ENCODE measurements at places on chromosomes 16 and 17. TPM values are rescaled to one million over a fixed set of nuclear protein-coding genes. Genes with fewer than 3 reads are reported as not detected.

The ESRP2 gene
- 7.1 TPM for polyA plus RNA-seq

The TOX3 gene
- polyA plus RNA-seq = 1.5 TPM

The CCL11 gene
- polyA plus RNA-seq = 0.24 TPM

The SLC6A4 gene
- polyA plus RNA-seq = 3.8 TPM

The MYOCD gene
- 0.83 TPM for polyA plus RNA-seq

The C16orf86 gene
- polyA plus RNA-seq = 1.8 TPM

The SLC25A19 gene
- 6.2 TPM for polyA plus RNA-seq

- no peak for DNase-seq
Measured at GRCh38 chr17:44604116-44604761, 47.0 kb downstream of the FZD2 start.

DNA sequence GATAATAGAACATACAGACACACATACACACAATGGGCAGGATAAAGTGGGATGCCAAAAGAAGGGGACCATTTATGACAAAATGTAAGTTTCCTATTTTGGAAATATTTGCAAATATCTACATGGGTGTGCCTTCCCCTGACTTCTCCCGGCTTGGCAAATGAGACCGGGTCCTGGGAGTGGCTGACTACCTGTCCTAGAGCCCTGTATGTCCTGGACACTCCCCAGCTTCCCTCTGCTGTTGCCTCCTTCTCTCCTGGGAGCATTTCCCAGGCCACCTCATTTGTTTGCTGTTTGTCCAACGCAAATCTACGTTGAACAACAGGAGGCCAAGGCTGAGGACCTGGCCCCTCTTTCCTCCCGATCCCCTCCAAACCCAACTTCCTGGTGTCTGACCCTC, 16.9 kb downstream of the PECAM1 start:
- no peak for DNase-seq

DNA sequence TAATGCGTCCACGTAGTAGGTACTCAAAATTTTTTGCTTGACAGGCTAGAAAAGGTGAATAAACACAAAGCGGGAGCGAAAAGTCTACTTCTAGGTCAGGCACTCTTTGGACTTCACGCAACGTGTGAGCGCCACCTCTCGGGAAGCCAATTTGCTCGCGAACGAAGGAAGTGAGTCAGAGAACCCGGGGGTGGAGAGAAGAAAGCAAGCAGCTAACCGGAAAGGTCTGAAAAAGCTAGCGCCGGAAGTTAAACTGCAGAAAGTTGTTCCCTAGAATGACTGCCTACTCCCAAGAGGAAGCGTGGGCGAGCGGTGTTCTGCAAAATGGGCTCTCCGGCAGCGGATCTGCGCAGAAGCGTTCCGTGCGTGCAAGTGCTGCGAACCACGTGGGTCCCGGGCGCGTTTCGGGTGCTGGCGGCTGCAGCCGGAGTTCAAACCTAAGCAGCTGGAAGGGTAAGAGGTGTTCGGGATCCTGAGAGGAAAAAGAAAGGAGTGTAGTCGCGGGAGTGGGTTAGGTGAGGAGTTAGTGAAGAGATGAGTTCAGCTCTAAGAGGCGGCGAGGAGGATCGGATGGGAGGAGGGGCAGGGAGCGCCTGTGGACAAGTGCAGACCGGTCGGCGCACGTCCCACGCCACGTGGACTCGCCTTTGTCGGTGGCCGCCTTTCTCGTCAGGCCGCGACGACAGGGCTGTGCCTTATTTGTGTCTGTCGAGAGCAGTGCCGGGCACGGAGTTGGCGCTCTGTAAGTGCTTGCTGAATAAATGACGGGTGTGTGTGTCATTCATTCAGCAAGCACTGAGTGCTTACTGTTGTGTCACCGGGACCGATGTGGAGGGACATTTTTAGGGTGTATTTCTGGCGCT, at the start of gene NME1:
Gene NME1 (plus strand): TSS at position 350 of the 863 bp plus-strand sequence. CDS start 2,096 bp downstream, outside the sequence.
- DNase-seq = peak; percentile 99

DNA sequence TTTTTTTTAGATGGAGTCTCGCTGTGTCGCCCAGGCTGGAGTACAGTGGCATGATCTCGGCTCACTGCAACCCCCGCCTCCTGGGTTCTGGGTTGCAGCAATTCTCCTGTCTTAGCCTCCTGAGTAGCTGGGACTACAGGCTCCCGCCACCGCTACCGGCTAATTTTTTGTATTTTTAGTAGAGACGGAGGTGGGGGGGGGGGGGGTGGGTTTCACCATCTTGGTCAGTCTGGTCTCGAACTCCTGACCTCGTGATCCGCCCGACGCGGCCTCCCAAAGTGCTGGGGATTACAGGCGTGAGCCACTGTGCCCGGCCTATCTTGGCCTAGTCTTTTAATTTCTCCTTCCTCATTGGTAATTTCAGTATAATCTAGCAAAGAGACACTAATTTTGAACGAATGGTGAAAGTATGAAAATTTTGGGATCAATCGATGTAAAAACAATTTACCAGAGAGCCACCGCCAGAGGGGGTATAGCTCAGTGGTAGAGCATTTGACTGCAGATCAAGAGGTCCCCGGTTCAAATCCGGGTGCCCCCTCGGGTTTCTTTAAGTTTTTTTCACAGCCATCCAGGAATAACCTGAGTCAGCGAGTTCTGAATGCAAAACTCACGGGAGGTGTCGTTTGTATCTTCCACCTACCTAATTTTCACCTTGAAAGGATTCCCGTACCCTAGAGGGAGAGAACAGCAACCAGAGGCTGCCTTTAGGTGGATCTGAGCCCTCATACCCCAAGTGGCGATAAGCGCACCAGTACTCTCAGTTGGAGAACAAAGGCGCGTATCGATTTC, 2.5 kb upstream of the LASP1 start:
- peak; percentile 80 for DNase-seq

DNA sequence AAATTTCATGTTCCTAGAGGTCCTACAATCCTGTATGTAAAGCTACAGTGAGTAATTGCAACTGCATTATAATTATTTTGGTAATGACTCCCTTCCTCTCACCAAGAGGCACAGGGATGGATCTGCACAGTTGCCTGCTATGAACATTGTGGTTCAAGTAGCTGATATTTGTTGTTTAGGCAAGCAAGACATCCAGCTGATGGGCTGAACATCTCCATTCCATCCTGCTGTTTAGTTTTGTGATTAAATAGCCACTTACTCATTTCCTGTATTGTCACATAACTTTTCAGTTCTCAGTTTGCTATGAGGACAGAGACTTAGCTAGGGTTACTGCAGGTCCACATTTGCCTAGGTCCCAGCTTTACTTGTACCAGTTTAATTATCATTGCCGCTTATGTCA, 181.2 kb upstream of the TBX2 start:
- DNase-seq = no peak

DNA sequence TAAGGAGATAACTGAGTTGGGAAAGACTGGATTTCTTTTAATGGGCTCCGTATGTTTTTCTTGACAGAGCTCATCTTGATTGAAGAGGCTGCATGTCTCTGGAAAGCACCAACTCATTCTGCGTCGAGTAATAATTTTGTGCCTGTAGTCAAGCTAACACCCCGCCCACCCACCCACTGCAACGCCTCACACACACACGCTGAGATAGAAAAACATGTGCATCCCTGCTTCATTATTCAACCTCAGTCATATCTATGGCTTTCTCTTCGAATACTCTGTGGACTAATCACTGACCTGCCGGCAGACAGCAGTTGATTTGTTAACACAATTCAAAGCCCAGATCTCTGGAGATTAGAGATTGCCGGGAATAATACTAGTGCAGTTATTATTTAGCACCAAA, 220.2 kb upstream of the TOM1L1 start:
- no peak for DNase-seq

- peak; percentile 73 for DNase-seq
Measured at GRCh38 chr17:36608794-36609497, 7.6 kb downstream of the MRM1 start.

GRCh38 chr17:80229011-80229410, 8.8 kb downstream of the SLC26A11 start:
- DNase-seq = no peak

DNA sequence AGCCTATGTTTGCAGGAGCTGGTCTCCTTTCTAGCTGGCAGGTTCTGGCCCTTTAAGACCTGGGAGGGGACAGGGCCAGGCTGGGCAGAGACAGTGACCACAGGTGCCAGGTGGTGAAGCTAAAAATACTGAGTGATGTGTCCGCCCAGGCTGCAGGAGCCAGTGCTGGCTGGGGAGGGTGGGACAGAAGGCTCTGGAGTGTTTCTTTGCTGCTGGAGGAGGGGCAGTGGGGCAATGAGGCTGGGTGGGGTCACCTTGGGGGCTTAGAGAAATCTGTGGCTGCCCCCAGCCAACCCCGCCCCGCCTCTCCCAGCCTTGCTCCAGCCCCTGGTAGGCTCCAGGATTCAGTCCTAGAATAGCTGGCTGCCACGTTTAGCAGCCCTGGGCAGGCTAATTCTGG, 30.4 kb upstream of the SBK1 start:
- peak; percentile 31 for DNase-seq

- DNase-seq = no peak
Measured at GRCh38 chr16:87897521-87898505, 28.5 kb upstream of the SLC7A5 start.

- DNase-seq = no peak
Measured at GRCh38 chr16:78200623-78201096, 101.2 kb downstream of the WWOX start.

DNA sequence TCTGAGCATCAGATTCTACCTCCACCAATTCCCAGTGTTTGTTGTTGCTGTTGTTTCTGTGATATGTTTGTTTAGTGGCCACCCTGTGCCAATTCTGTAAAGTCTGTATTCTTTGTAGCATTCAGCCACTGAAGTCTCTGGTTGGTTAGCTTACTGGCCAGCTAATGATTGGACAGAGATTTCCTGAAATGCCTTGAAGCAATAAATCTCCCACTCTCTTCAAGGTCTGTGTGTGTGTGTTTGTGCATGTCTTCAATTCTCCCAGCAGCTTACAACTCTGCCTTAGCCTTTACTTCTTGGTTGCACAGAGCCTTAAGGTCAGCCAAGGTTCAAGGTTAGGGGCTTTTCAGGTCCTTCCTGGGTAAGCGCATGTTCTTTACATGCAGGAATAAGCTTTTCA, 38.2 kb downstream of the PRPSAP2 start:
- DNase-seq = no peak

GRCh38 chr16:88468275-88469129, 15.4 kb downstream of the ZFPM1 start:
- DNase-seq = peak; percentile 43

DNA sequence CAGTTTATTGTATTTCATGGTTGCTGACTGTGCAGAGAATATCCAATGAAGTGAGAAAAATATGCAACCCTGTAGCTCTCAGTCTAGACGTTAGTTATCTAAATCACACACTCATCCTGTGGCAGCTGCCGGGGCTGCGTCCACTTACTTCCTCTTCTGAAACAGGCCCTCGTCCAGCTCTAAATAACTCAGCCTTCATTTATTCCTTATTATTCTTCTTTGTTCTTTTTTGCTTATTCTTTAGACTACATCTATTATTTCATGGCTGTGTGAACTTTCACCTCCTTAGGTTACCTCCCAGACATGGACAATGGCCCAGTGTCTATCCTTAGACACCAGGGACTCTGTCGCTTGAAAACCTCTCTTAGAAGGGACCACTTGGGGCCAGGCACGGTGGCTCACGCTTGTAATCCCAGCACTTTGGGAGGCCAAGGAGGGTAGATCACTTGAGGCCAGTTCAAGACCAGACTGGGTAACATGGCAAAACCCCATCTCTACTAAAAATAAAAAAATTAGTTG, 3.4 kb upstream of the THUMPD1 start:
- no peak for DNase-seq

GRCh38 chr16:85399583-85400284, 213.4 kb upstream of the GSE1 start:
- no peak for DNase-seq

DNA sequence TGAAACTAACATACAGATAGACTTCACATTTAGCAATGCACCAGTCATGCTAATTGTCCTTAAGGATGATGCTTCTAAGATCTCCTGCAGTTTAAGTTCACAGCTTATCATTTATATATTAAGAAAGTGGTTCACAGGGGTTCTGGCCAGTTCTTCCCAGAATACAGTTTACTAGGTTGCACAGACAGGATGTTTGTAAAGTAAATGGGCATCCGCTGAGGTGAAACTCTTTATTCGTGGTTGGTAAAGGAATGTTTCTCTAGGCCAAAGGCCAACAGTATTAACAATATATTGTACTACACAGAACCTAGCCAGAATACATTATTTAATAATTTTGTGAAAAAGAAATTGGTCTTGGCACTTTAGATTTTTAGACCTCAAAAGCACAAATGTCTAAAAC, 1427.3 kb downstream of the CDH8 start:
- no peak for DNase-seq

DNA sequence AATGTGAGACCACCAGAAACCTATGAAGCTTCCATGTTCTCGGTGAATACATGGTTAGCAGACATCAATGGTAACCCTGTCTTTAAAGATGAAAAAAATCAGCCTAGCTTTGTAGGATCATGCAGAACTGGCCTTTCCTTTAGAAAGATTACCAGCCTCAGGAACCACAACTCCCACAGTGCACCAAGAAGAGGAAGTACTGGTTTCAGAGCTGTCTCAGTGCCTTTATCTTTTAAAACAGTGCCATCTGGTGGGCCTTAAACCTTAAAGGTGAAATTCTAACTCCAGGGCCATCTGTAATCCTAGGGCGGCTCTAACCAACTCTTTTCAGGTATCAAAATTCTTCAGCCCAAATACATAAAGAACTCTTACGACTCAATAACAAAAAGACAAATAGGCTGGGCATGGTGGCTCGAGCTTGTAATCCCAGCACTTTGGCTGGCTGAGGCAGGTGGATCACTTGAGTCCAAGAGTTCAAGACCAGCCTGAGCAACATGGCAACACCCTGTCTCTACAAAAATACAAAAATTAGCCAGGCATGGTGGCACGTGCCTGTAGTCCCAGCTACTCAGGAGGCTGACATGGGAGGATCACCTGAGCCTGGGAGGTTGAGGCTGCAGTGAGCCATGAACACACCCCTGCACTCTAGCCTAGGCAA, 5.4 kb downstream of the ATPAF2 start:
- DNase-seq = peak; percentile 89

DNA sequence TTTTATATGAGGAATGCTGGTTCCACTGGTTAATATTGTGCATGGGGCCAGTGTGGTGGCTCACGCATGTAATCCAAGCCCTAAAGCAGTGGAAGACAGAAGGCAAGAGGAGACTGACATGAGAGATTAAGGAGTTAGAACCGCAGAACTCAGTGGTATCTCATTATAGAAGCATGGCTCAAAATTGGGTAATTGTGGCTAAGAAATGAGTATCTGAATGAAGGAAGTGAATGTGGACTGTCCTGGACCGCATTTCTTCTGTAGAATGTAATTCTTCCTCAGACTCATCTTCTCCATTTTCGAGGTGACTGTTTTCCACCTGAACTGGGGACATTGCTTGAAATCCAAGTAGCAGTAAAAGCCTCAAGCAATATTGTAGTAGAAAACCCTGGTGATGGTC, 42.6 kb upstream of the CDR2 start:
- no peak for DNase-seq

All from muscle of back (tissue), 13 donors.